ENCODE measurements at places on chromosomes 7 and 10.

DNA sequence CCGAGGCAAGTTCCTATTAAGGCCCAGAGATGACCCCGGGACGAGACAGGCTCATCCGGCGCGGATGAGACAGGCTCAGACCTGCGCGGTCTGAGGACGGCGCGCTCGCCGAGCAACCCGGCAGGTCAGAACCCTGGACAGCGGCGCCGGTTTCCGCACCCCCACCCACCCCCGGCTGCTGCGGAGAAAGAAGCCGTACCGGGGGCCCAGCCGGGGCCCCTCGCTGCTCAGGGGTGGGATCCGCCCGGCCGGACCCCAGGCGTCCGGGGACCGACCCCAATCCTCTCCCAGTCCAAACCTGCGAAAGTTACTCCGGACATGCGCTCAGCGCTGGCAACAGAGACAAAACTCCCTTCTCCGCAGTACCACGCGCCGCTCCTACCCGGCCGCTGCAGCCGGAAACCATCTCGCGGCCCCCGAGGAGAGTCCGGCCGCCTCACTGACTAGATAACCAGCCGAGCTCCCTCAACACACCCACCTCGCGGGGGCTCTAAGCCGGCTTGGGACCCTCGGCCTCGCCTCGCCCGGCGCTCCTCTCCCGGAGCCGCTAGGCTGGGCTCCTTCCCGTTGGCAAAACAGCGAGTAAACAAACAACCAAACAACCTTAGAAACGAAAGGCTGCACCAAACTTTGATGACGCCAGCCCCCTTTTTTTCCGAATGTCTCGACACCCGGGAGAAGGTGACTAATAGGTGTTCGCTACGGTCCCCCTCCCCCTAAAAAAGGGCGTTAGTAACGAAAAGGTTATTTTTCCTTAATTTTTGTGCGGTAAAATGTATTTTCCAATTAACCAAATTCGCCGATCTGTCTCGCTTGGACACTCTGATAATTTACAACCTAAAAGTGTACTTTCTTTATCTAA is 2.3 kb upstream of the DRGX start:
- peaks cover 88% of the 10 kb centered on the region for H3K27me3 ChIP-seq
- peak overlapping the region; percentile 37 for H3K4me3 ChIP-seq
- H3K36me3 ChIP-seq, result no peaks in the 10 kb centered on the region
- no peak overlapping the region for H3K27ac ChIP-seq
- peaks cover 8% of the 10 kb centered on the region for H3K4me1 ChIP-seq

GRCh38 chr7:112162142-112162766 is 43.9 kb downstream of the DOCK4 start:
- H3K36me3 ChIP-seq, result no peaks in the 10 kb centered on the region
- no peak overlapping the region for H3K27ac ChIP-seq
- H3K27me3 ChIP-seq, result peaks cover 28% of the 10 kb centered on the region
- no peak overlapping the region for H3K4me3 ChIP-seq
- H3K4me1 ChIP-seq, result no peaks in the 10 kb centered on the region

DNA sequence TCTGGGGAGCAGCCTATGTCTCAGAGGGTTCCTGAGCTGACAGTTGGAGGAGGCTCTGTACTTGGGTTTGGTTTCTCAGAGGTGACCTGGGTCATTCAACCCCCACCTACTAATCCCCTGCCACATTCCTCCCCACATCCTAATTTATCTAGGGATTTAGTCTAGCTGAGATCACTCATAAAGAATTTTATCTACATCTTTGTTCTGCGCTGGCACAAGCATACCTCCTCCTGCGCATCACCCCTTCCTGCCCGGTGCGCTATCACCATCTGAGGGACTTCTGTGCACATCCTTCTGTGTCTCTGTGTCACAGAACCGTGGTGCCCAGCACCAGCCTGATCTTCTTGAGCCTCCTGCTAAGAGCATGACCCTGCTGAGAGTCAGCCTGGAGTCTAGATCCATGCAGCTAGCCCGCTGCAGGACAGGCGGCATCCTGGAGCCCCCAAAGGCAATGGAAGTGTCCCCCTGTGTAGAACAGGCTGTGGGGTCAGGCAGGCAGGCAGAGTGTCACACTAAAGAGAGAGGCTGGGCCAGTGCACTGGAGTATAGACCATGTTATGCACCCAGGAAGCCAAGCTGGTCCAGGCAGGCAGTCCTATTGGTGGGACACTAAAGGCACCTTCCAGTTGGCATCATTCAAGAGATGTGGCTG is 63.6 kb downstream of the ARHGAP22 start:
- peaks cover 21% of the 10 kb centered on the region for H3K27me3 ChIP-seq
- no peak overlapping the region for H3K27ac ChIP-seq
- H3K36me3 ChIP-seq, result no peaks in the 10 kb centered on the region

DNA sequence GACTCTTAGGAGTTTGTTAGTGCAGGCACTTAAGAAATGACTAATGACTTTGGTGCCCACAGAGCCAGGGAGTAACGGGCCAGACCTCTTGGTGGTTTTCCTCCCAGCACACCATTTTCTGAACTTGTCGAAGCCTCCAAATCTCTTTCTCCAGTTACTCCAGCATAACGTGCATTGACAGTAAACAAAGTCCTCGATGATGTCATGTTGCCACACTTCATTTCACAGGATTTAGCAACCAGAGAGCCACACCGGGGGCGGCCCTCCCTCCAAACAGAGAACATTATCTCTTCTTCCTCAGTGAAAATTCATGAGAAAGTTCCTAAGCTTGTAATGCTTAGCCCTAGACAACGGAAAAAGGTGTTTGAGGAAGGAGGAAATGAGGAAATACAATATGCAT is 4.0 kb upstream of the SVOPL start:
- no peaks in the 10 kb centered on the region for H3K27me3 ChIP-seq
- no peaks in the 10 kb centered on the region for H3K4me1 ChIP-seq
- no peak overlapping the region for H3K27ac ChIP-seq

DNA sequence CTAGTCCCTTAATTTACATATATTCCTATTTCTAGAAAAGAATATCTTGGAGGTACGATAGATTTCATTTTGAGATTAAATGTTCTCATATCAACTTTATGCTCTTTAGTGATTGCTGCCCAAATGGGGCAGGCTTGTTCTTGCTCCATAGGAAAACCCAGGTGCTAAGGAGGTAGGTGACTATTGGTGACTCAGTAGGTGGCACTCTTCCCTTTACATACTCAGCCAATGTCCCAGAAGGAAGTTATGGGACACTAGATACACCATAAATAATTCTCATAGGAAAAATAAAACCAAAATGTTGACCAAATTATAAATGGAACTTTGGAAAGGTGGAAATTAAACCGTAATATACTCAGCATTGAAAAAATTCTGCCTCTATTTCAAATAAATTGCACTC is 4.0 kb downstream of the SKAP2 start:
- no peak overlapping the region for H3K27ac ChIP-seq
- H3K27me3 ChIP-seq, result peaks cover 21% of the 10 kb centered on the region
- H3K4me3 ChIP-seq, result no peak overlapping the region
- H3K4me1 ChIP-seq, result peaks cover 29% of the 10 kb centered on the region
- DNase-seq, result no peak
- H3K36me3 ChIP-seq, result peaks cover 4% of the 10 kb centered on the region

Data from central memory CD8-positive, alpha-beta T cell (primary cell).